HS-27A (cell line): ENCODE measurements at places on chromosomes 1 and 21.

- no peak for DNase-seq
Measured at GRCh38 chr1:88079036-88079435, 605.0 kb upstream of the PKN2 start.

- no peak for DNase-seq
Measured at GRCh38 chr1:235552146-235552716, 48.0 kb upstream of the B3GALNT2 start.

DNA sequence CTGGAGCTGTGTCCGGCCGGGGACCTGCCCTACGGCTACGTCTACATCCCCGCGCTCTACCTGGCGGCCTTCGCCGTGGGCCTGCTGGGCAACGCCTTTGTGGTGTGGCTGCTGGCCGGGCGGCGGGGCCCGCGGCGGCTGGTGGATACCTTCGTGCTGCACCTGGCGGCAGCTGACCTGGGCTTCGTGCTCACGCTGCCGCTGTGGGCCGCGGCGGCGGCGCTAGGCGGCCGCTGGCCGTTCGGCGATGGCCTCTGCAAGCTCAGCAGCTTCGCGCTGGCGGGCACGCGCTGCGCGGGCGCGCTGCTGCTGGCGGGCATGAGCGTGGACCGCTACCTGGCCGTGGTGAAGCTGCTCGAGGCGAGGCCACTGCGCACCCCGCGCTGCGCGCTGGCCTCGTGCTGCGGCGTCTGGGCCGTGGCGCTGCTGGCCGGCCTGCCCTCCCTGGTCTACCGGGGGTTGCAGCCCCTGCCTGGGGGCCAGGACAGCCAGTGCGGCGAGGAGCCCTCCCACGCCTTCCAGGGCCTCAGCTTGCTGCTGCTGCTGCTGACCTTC lies 412 bp downstream of the GPR25 start:
- DNase-seq, result no peak

DNA sequence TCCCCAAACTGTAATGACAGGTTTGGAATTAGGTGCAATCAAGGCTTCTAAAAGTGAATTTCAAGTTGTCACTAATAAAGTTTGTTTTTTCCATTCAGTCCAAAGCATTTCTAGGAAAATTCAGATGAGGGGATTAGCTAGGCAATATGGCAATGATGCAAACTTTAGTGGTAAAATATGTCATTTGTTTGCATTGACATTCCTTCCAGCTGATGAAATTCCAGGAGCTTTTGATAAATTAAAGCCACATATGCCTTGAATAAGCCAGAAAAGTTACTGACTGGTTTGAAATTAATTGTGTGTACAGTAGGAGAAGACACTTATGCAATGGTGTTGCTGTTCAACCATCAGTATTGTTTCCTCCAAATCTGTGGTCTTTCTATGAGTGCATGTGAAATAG lies 57.8 kb downstream of the MROH9 start:
- no peak for DNase-seq

GRCh38 chr21:19523746-19524145 lies 1120.2 kb upstream of the TMPRSS15 start:
- peak; percentile 29 for DNase-seq

DNA sequence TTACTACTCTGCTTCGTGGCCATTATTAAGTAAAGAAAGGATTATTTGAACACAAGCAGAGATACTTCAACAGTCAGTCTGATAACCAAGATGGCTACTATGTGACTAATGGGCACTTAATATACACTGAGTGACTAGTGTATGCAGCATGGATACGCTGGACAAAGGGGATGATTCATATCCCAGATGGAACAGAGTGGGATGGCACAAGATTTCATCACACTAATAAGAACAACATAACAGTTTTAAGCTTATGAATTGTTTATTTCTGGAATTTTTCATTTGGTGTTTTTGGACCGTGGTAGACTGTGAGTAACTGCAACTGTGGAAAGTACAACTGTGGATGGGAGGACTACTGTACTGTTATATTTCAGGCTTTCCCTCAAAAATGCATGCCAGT lies 9.4 kb downstream of the ZCCHC17 start:
- DNase-seq, result peak; percentile 68

GRCh38 chr1:230136453-230137336 lies 69.7 kb downstream of the GALNT2 start:
- no peak for DNase-seq

DNA sequence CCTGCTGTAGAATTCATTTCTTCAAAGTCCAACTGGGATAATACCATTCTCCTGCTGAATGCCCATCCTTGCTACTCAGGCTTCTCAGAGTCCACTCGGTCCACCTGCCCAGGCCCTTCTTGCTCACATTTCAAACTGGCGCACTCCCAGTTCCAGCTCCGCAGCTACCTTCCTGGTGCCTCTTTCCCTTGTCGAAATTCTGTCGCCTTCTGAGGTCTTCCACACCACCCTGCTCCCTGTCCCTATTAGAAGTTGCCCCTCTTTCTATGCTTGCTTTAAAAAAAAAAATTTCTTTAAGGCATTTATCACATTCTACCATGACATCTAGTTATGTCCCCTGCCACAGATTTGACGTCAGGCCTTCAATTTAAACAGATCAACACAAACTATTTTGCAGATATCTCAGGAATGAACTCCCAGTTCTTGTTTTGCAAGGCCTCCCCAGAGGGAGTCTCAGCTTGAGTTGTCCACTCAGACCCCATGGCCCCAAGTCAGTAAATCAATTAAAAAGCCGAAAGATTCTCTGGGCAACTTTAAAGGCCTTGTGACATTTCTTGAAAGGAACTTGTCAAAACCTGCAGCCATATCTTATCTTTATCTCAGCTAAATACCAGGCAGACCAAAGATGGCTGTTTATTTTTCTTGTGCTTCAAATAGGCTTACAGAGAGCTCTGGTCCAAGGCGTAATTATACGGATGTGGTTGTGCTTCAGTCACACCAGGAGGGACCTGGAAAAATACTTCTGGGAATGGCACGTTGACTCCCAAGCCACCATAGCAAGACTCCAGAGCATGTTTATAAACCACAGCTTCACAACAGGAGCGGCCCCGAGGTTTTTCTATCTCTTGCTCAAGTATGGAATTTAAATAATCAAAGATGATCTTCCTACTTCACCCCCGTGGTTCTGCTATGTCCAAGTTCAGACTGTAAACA lies 2.2 kb downstream of the FAM89A start:
- no peak for DNase-seq

- DNase-seq, result no peak
Measured at GRCh38 chr1:6757719-6758435, 27.4 kb upstream of the CAMTA1 start.
